ENCODE measurements at places on chromosomes 7 and 10. TPM values are rescaled to one million over a fixed set of nuclear protein-coding genes. Genes with fewer than 3 reads are reported as not detected.

MYO1G gene
- total RNA-seq = 0.27 TPM

CLCN1 gene
- total RNA-seq = not detected

OPN4 gene
- not detected for total RNA-seq

BZW2 gene
- total RNA-seq = 122 TPM

CUX1 gene
- total RNA-seq = 29.0 TPM

STAG3 gene
- total RNA-seq = 3.3 TPM

GPC2 gene
- 3.9 TPM for total RNA-seq

CYP26C1 gene
- total RNA-seq = 0.80 TPM

ASB10 gene
- total RNA-seq = not detected

SLC26A3 gene
- not detected for total RNA-seq

COL13A1 gene
- total RNA-seq = 73.0 TPM

ITIH5 gene
- not detected for total RNA-seq

IFIT2 gene
- 2.4 TPM for total RNA-seq

CRHR2 gene
- not detected for total RNA-seq

AGBL3 gene
- total RNA-seq = 2.9 TPM

PPP1R3A gene
- total RNA-seq = not detected

AS3MT gene
- total RNA-seq = 1.8 TPM

DHTKD1 gene
- total RNA-seq = 16.1 TPM

AOC1 gene
- total RNA-seq = not detected

RADIL gene
- total RNA-seq = 0.80 TPM

HSPA14 gene
- total RNA-seq = 27.7 TPM

H2BK1 gene
- not detected for total RNA-seq

CPA4 gene
- 0.27 TPM for total RNA-seq

CALD1 gene
- 246 TPM for total RNA-seq

CFAP58 gene
- total RNA-seq = 0.40 TPM

UPK3BL1 gene
- 7.0 TPM for total RNA-seq

PDE6C gene
- total RNA-seq = not detected

TUBB8 gene
- total RNA-seq = not detected

CTAGE6 gene
- 1.2 TPM for total RNA-seq

NPFFR1 gene
- total RNA-seq = not detected

Data from thoracic aorta endothelial cell (primary cell).